ENCODE measurements at places on chromosomes 1 and 21.

DNA sequence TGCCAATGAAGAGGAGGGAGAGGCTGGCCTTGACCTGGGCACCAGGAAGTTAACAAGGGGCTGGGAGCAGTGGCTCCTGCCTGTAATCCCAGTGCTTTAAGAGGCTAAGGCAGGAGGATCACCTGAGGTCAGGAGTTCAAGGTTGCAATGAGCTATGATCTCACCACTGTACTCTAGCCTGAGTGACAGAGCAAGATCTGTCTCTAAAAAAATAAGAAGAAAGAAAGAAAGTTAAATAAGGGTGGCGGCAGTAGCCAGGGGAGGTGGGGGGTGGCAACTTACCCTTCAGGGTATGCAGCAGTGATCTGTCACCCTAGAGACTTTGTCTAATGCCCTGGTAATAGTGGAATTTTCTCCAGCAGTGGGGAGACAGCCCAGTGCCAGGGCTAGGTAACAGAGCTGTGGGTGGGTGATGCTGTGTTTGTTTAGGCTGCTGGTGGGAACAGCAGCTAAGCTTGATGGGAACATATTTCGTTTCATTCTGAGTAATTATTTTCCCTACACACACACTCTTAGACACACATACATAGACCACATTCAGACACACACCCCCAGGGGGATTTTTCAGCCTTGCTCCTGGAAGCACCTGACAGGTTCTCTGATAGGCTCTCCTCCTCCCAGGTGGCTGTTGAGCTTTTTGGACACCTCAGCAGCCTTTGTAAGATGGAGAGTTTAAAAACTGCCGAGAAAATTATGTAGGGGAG lies 11.3 kb upstream of the SYT6 start:
- DNase-seq = no peak

- peak; percentile 42 for DNase-seq
These were observed 4.0 kb downstream of the EPS8L3 start for GRCh38 chr1:109759513-109760334.

DNA sequence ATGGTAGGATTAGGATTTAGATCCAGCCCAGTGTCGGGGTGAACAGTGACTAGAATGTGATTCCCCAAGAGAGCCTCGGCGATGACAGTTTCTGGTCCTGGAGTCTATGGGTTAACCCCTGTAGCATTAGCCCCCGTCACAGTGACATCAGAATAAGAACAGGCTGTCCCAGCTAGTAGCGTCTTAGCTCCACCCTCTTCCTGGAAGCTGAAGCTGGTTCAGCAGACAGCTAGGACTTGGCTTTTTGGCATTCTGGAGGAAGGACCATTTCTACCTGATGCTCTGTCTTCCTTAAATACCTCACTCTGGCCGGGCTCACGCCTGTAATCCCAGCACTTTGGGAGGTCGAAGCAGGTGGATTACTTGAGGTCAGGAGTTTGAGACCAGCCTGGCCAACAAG lies 5.0 kb downstream of the NDUFS2 start:
- DNase-seq = no peak

DNA sequence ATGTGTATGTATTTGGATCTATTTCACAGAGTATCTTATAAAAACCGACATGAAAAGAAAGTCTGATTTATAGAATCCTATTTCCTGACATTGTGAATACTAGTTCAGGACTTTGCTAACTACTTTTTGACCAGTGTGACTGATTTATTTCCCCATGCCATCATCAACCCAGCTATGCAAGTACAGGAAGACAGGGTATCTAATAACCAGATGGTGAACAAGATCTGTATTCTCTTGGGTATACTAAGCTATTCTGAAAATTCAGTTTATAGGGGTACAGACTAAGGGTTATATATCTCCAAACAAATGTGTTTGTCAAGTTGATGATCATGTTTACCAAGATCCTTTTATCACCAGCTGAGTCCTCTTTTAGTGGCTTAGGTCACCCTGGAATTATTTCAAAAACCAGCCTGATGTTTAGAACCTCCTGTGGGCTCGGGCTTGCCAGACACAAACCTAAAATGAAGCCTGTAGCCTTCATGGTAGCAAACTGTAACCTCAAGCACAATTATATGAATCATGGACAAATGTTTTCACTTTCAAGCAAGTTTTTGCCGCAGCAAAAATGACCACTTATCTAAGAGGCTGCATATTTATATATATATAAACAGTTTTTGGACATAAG lies 185.1 kb downstream of the FGGY start:
- no peak for DNase-seq

- no peak for DNase-seq
These were observed 28.3 kb upstream of the IFI44L start for GRCh38 chr1:78591971-78592370.

- DNase-seq = no peak
These were observed 1.8 kb upstream of the TBX15 start for GRCh38 chr1:118989878-118990378.

GRCh38 chr1:51622455-51622913 lies 5.6 kb downstream of the OSBPL9 start:
- no peak for DNase-seq

DNA sequence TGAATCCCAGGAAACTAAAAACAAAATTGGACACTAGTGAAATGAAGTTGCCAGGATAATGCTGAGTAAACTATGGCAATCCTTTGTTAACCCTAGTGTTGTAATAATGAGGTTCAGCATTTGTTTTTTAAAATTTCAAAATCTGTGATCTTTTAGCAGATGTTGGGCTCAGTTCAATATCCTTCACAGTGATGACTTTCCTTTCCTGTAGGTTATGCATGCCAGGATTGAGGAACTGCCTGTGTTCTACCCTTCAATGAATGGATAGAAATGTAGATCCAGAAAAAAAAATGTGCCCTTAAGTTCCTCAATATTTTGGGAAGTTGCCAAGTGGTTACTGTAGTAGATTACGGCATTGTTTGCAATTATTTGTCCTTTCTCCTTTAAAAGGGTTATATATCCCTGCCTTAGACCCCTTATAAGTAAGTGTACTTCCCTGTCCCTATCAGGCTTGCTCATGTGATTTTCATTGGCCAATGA lies 35.5 kb upstream of the IRF2BP2 start:
- DNase-seq = no peak

GRCh38 chr1:93607814-93608186 lies 73.8 kb downstream of the BCAR3 start:
- DNase-seq = no peak

DNA sequence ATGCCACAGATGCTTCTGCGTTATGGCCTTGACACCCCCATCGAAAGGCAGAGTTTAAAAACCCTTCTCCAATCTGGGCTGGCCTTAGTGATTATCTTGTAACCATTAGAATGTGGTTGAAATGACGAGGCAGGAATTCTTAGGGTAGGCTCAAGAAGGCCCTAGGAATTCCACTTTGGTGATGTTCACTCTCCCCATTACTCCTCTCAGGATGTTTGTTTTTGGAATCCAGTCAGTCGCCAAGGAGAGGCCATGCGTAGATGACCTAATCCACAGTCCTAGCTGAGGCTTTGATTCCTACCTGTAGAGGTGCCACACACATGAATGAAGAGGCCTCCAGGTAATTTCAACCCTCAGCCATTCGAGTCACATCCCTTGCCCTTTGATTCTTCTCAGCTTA lies 318.2 kb downstream of the NEGR1 start:
- DNase-seq = no peak

- peak; percentile 46 for DNase-seq
These were observed 24.9 kb upstream of the C1QA start for GRCh38 chr1:22611530-22611947.

DNA sequence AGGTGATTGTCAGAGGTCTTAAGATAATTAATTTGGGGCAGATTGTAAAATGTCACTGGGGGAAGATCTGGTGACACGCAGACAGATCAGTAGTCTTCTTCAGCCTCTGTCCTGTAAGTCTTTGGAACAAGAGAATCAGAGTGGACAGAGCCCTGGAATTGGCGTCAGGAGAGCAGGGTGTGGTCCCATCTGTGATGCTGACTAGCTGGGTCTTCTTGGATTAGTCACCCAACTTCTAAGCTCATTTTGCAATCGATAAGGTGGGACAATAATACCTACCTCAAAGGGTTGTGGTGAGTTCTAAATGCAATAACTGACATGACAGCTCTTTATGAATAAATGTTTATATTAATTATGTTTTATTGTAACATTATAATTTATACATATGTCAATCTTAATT lies 4.8 kb downstream of the FASLG start:
- DNase-seq = no peak

- DNase-seq = no peak
These were observed 28.5 kb downstream of the KCND3 start for GRCh38 chr1:111961016-111961415.

DNA sequence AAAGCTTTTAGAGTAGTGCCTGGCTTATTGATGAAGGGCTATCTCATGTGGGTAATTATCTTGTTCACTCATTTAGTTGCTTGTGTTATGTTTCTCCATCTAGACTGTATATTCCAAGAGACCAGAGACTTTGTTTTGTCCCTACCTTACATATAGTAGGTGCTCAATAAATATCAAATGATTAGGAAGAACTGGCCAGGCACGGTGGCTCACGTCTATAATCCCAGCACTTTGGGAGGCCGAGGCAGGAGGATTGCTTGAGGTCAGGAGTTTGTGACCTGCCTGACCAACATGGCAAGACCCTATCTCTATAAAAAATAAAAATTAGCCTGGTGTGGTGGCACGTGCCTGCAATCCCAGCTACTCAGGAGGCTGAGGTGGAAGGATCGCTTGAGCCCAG lies 9.0 kb downstream of the FBXO2 start:
- DNase-seq = no peak

- DNase-seq = no peak
These were observed 841.9 kb downstream of the LTN1 start for GRCh38 chr21:28150778-28151177.

- no peak for DNase-seq
These were observed at the start of gene LCE2A for GRCh38 chr1:152697701-152698600. Gene LCE2A (plus strand): TSS chr1:152698345. CDS start chr1:152698902, 557 bp downstream.

GRCh38 chr1:21007876-21008275 lies 168.8 kb downstream of the EIF4G3 start:
- no peak for DNase-seq

DNA sequence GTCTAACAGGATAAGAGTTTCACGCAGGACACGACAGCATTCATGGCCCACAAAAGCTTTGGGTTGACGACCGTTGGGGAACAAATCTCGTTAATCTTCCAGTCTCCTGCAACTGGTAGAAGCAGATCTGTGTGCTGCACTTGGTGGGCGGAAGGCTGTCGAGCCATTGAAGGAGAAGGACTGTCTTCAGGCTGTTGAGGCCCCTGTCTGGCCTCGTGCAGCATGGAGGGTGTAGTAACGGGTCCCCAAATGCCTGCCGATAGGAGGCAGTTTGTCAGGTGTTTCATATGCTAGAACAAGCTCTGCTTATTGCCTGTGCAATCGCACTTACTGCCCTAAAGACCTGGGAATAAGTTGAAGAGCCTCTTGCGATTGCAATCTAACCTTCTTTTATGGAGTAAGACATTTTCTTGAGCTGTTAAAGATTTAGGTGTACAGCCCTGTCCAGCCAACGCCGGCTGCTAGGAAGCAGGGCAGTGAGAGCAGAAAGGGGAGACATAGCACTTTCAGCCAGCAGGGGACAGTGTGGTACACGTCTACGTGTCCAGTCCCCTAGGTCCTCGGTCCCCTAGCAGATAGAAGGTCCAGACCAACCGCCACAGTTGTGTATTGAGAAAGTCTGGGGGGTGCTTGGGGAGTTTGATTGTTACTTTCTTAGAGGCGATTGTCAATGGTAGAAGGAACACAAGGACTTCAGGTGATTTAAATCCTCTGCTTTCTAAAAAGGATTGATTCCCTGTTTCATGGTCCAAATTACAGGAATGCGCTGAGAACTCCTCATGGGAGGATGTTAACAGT lies 102.3 kb upstream of the TMPRSS2 start:
- DNase-seq = peak; percentile 77

DNA sequence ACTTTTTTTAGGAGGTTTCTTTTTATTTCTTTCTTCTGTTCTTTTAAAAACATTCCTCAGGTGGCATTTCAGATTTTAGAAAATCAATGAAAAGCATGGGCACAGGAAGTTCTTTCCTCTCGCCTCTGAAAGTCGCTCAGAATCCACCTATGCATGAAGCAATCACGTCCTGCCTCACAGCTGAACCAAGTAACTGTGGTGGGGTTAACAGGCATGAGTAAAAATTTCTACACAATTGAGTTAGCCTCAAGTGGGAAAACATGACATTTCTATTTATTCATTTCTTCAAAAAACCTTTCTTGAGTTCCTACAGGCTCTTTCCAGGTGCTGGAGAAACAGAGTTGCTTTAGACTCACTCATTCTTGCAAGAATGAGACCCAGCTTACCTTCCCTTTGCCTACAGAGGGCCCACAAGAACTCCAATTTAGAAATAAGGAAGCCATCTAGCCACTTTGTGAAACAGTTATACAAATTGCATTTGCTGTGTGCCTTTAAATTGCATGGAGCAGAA lies 508.9 kb upstream of the PKN2 start:
- DNase-seq = no peak

GRCh38 chr1:214058076-214058475 lies 70.3 kb downstream of the PROX1 start:
- no peak for DNase-seq

GRCh38 chr1:31273619-31274018 lies 23.0 kb downstream of the SNRNP40 start:
- DNase-seq = no peak

- DNase-seq = no peak
These were observed 186.9 kb upstream of the ADGRL4 start for GRCh38 chr1:79193211-79194079.

- no peak for DNase-seq
These were observed 61.5 kb downstream of the CD58 start for GRCh38 chr1:116508984-116509980.

- no peak for DNase-seq
These were observed 6.6 kb upstream of the PRRX1 start for GRCh38 chr1:170657275-170657853.

DNA sequence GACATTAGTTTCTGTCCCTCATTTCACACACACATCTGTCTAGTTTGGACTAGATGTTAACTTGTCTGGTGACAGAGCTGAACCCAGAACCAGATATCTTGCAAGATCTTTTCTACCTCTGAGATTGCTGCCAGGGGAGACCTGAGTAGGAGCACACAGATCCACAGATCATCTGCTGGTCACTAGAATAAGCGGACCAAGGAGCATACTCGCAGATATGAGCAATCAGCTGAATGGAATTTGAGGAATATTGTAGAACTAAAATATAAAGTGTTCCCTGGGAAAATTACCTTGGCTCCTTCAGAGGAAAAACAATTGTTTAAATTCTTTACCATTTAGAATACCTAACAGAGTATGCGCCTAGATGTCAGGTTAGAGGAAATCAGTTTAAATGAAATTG lies 90.7 kb downstream of the TNFSF18 start:
- no peak for DNase-seq

DNA sequence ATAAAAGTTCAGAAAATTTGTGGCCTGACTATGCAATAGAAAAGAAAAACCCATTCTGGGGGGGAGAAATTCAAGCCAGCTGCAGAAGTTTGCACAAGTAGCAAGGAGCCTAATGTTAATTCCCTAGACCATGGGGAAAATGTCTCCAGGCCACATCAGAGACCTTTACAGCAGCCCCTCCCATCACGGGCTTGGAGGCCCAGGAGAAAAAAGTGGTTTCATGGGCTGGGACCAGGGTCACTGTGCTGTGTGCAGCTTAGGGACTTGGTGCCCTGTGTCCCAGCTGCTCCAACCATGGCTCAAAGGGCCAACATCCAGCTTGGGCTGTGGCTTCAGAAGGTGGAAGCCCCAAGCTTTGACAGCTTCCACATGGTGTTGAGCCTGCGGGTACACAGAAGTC lies 42.0 kb downstream of the IL23R start:
- no peak for DNase-seq
